ENCODE measurements at places on chromosomes 3 and 15. TPM values are rescaled to one million over a fixed set of nuclear protein-coding genes. Genes with fewer than 3 reads are reported as not detected.

- H3K27me3 ChIP-seq = no peaks in the 10 kb centered on the region
- H3K27ac ChIP-seq = no peak overlapping the region
- H3K36me3 ChIP-seq = no peaks in the 10 kb centered on the region
- H3K4me1 ChIP-seq = no peaks in the 10 kb centered on the region
Measured at GRCh38 chr15:83498374-83498773, 51.2 kb downstream of the SH3GL3 start.

Gene CD96
- 0.13 TPM for polyA plus RNA-seq

Gene RTP4
- 0.38 TPM for polyA plus RNA-seq

DNA sequence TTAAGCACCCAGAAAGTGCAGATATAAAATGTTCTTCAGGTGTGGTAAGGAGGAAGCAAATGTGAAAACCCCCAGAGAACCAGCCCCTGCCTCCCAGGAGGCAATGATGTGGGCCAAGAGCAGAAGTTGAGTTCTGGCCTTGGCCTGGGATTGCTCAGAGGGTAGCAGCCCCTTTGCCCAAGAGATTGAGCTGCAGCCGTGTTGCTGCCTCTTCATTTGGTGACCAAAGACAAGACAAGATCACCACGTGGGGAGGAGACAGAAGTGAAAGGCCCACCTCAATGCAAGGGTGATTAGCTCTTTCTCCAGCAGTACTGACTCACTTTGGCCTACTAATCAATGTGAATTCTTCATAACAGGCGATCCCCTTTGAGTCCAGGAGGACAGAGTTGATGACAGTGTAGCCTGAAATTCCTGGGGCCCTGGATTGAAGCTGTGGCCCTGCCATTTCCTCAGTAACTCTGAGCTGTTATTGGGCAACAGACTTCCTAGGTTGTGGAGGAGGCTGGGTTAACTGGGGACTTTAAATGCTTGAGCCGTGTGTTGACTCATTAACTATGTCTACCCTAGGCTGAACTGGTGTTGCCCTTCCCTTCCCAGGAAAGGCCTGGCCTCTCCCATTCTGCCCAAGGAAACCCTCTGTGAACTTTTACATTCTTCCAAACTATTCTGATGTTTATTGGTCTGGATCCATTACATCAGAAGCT lies 86.5 kb downstream of the ST6GAL1 start:
- H3K36me3 ChIP-seq = no peaks in the 10 kb centered on the region
- H3K4me3 ChIP-seq = no peak overlapping the region
- no peak overlapping the region for H3K27ac ChIP-seq

- no peaks in the 10 kb centered on the region for H3K36me3 ChIP-seq
- H3K27ac ChIP-seq = no peak overlapping the region
- peaks cover 49% of the 10 kb centered on the region for H3K4me1 ChIP-seq
Measured at GRCh38 chr3:193868590-193868989, 267.4 kb upstream of the HES1 start.

Gene GNAT1
- not detected for polyA plus RNA-seq

- H3K27ac ChIP-seq = no peak overlapping the region
- H3K4me1 ChIP-seq = no peaks in the 10 kb centered on the region
- H3K36me3 ChIP-seq = no peaks in the 10 kb centered on the region
- H3K27me3 ChIP-seq = no peaks in the 10 kb centered on the region
- no peak overlapping the region for H3K4me3 ChIP-seq
- no peak for DNase-seq
Measured at GRCh38 chr3:144549166-144549565, 577.5 kb downstream of the DIPK2A start.

- DNase-seq = no peak
- no peaks in the 10 kb centered on the region for H3K36me3 ChIP-seq
- H3K27me3 ChIP-seq = no peaks in the 10 kb centered on the region
Measured at GRCh38 chr3:88810455-88810854, 297.0 kb upstream of the EPHA3 start.

Gene DUOX1
- polyA plus RNA-seq = 32.5 TPM

GRCh38 chr15:40006003-40006402 lies 33.0 kb downstream of the SRP14 start:
- peaks cover 12% of the 10 kb centered on the region for H3K4me1 ChIP-seq
- no peak overlapping the region for H3K27ac ChIP-seq
- no peaks in the 10 kb centered on the region for H3K27me3 ChIP-seq

DNA sequence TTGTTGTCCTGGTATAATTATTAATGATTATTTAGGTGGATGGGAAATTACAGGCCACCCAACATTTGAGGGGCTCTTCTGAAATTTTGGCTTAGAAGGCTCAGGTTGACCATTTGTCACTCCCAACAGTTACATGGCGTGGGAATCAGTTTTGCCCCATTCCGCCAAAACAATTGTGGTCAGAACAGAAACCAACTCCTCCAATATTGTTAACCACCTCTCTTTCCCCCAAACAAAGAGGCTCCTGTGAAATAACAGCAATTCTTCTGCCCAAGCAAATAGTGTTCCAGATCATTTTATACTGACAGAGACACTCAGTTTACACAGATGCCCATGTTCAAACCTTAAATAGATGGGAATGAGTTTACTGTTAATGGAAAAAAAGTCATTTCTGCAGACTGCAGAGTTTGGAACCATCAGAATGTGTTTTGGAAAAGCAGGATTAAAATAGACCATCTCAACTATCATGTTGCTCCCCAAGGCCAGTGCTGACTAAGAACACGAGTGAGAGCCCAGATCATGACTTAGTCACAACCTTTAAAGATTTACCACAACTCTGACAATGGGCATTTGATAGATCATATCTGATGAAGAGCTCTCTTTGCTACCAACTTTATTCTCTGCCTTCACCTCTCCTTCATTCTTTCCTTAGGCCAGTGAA lies 102.1 kb downstream of the DUT start:
- H3K27ac ChIP-seq = no peak overlapping the region
- no peaks in the 10 kb centered on the region for H3K36me3 ChIP-seq
- no peaks in the 10 kb centered on the region for H3K27me3 ChIP-seq
- H3K4me1 ChIP-seq = peaks cover 7% of the 10 kb centered on the region

Gene STOML1
- 9.4 TPM for polyA plus RNA-seq

- H3K36me3 ChIP-seq = peaks cover 9% of the 10 kb centered on the region
- H3K27me3 ChIP-seq = no peaks in the 10 kb centered on the region
- H3K27ac ChIP-seq = peak overlapping the region; percentile 43
- no peak for DNase-seq
- H3K4me3 ChIP-seq = no peak overlapping the region
- peaks cover 3% of the 10 kb centered on the region for H3K4me1 ChIP-seq
Measured at GRCh38 chr3:9778143-9779074, 8.7 kb upstream of the CAMK1 start.

DNA sequence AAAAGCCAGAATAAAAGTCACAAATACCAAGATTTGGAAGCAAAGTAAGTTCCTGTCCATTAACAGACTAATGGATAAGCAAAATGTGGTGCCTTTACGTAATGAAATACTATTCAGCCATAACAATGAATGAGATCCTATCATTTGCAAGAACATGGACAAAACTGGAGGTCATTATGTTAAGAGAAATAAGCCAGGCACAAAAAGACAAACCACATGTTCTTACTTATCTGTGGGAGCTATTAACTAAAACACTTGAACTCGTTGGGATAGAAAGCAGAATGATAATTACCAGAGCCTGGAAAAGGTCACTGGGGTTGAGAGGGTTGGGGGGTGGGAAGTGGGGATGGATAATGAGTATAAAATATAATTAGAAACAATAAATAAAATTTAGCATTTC lies 1015.9 kb downstream of the OTOL1 start:
- no peaks in the 10 kb centered on the region for H3K27me3 ChIP-seq
- no peaks in the 10 kb centered on the region for H3K36me3 ChIP-seq
- no peak overlapping the region for H3K27ac ChIP-seq

Gene SERPINI2
- polyA plus RNA-seq = not detected

GRCh38 chr15:32685576-32685975 lies 32.2 kb upstream of the GREM1 start:
- peak overlapping the region; percentile 87 for H3K27ac ChIP-seq
- DNase-seq = no peak
- H3K36me3 ChIP-seq = no peaks in the 10 kb centered on the region

DNA sequence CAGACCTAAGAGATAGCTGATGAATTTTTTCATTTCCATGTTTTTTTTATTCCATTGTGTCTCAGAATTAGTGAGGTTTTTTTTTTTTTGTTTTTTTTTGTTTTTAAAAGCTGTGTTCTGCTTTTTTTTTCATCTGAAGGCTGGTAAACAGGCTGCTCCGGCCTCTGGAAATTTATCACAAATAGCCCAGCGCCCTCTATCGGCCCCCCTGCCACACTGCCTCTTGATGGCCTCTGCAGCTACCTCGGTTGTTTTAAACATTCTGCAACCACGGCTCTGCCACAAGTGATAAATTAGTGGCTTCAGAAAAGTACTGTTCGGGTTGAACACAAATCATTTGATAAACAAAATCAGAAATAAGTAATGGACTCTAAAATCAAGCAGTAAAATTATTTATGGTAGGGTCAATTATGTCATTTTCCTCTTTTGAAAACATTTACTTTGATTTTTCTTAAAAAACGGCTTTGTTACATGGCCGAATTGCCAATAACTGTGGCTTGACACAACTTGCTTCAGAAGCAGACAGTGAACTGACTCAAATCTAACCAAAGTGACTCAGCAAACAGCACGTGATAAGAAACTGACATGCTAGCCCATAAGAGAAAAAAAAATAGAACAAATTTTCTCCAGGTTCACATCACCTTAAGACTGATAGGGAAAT lies 87.8 kb downstream of the RSL24D1 start:
- no peak overlapping the region for H3K4me3 ChIP-seq
- no peaks in the 10 kb centered on the region for H3K36me3 ChIP-seq
- H3K27me3 ChIP-seq = no peaks in the 10 kb centered on the region

DNA sequence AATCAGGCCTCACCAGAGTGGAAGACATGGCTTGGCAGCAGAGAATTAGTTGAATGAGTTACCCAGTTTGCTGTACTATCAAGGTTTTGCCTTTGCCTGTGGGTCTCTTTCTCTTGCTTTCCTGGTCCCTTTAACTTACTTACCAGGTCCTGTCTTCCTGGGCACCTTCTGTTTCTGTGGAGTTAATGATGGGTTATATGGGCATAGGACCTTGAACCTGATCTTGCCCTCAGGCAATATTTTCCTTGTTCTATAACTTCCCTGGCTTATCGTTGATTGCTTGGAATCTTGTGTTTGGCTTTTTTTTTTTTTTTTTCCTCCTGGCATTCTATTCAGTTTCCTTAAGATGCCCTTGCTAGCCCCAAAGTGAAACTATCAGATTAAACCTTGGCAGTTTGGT lies 106.8 kb downstream of the HHLA2 start:
- H3K36me3 ChIP-seq = no peaks in the 10 kb centered on the region
- no peak overlapping the region for H3K4me3 ChIP-seq
- no peak overlapping the region for H3K27ac ChIP-seq

Gene WDR53
- polyA plus RNA-seq = 14.2 TPM

GRCh38 chr3:47485812-47486211 lies 10.1 kb upstream of the SCAP start:
- no peak overlapping the region for H3K27ac ChIP-seq
- H3K4me3 ChIP-seq = no peak overlapping the region
- no peak for DNase-seq
- no peaks in the 10 kb centered on the region for H3K27me3 ChIP-seq
- H3K36me3 ChIP-seq = no peaks in the 10 kb centered on the region

Gene TM4SF18
- polyA plus RNA-seq = not detected

Gene PLCL2
- polyA plus RNA-seq = 0.12 TPM

GRCh38 chr3:55468251-55468650 lies 18.9 kb downstream of the WNT5A start:
- peaks cover 11% of the 10 kb centered on the region for H3K36me3 ChIP-seq
- DNase-seq = no peak
- no peak overlapping the region for H3K4me3 ChIP-seq
- H3K27ac ChIP-seq = no peak overlapping the region

Gene SLC28A2
- polyA plus RNA-seq = not detected

Gene A4GNT
- not detected for polyA plus RNA-seq

Gene P2RY13
- polyA plus RNA-seq = not detected

- no peaks in the 10 kb centered on the region for H3K36me3 ChIP-seq
- H3K4me1 ChIP-seq = no peaks in the 10 kb centered on the region
- no peaks in the 10 kb centered on the region for H3K27me3 ChIP-seq
- H3K4me3 ChIP-seq = no peak overlapping the region
- no peak for DNase-seq
- no peak overlapping the region for H3K27ac ChIP-seq
Measured at GRCh38 chr3:192303235-192303634, 424.1 kb downstream of the FGF12 start.

- no peak overlapping the region for H3K27ac ChIP-seq
- no peaks in the 10 kb centered on the region for H3K4me1 ChIP-seq
- no peak for DNase-seq
- H3K36me3 ChIP-seq = no peaks in the 10 kb centered on the region
- no peaks in the 10 kb centered on the region for H3K27me3 ChIP-seq
Measured at GRCh38 chr3:197010556-197011351, 18.9 kb downstream of the MELTF start.

DNA sequence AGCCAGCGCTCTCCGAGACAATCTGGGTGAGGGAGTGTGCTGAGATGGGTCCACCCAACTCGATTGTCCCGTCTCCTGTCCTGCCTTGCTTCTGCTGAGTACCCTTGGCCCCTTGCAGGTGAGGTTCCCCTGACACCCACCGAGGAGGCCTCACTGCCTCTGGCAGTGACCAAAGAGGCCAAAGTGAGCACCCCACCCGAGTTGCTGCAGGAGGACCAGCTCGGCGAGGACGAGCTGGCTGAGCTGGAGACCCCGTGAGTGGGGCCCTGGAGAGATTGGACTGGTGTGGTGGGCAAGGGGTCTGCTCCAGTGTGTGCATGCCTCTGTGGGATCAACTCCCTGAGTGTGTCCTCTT lies 23.6 kb downstream of the NBEAL2 start:
- H3K4me3 ChIP-seq = no peak overlapping the region
- peaks cover 4% of the 10 kb centered on the region for H3K4me1 ChIP-seq
- H3K36me3 ChIP-seq = peaks cover 38% of the 10 kb centered on the region
- no peaks in the 10 kb centered on the region for H3K27me3 ChIP-seq
- no peak overlapping the region for H3K27ac ChIP-seq
- DNase-seq = no peak

GRCh38 chr3:55207744-55208143 lies 279.4 kb downstream of the WNT5A start:
- no peaks in the 10 kb centered on the region for H3K4me1 ChIP-seq
- no peak for DNase-seq
- no peaks in the 10 kb centered on the region for H3K27me3 ChIP-seq

DNA sequence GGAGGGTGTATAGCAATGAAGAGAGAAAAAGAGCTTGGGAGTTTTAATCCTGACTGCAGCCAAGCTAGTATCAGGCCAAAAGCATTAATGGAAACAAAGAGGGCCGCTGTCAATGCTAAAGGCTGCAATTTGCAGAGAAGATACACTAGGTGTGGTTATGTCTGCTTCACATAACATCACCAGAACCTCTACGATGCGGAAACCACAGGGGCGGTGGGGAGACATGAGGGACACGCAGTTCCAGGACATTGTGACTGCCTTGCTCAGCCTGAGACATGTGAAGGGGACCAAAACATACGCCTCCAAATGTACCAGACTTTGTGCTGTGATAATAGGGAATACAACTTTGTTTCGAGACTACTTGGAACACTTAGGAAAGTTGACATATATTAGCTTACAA lies 88.4 kb downstream of the APBA2 start:
- no peak overlapping the region for H3K27ac ChIP-seq
- DNase-seq = no peak
- no peaks in the 10 kb centered on the region for H3K4me1 ChIP-seq
- H3K36me3 ChIP-seq = no peaks in the 10 kb centered on the region
- H3K4me3 ChIP-seq = no peak overlapping the region

Measured in keratinocyte (primary cell).